ENCODE measurements at places on chromosomes 2 and 18. TPM values are rescaled to one million over a fixed set of nuclear protein-coding genes. Genes with fewer than 3 reads are reported as not detected.

CDKL4 gene
- total RNA-seq: 5.7 TPM

RNU2-63P gene
- total RNA-seq: not detected

RAX gene
- not detected for total RNA-seq

MRO gene
- 0.74 TPM for total RNA-seq

ITGB6 gene
- total RNA-seq: not detected

RAB31 gene
- total RNA-seq: 27.3 TPM

TUBA3E gene
- not detected for total RNA-seq

C2orf80 gene
- total RNA-seq: 26.6 TPM

ABCA12 gene
- 0.74 TPM for total RNA-seq

LYPD6B gene
- total RNA-seq: 3.4 TPM

KCNE4 gene
- total RNA-seq: 2.5 TPM

CNRIP1 gene
- total RNA-seq: 67.4 TPM

CXCR2 gene
- total RNA-seq: 0.49 TPM

SERPINB2 gene
- total RNA-seq: under 0.01 TPM
